Vagina (tissue), 2 donors: ENCODE measurements at places on chromosomes 2 and 18. TPM values are rescaled to one million over a fixed set of nuclear protein-coding genes. Genes with fewer than 3 reads are reported as not detected.

Gene TRMT61B
- 15.0 TPM for total RNA-seq

- DNase-seq: no peak
Observed at GRCh38 chr2:11330457-11331142, 13.8 kb downstream of the ROCK2 start.

Gene CCL20
- not detected for total RNA-seq

Gene VWC2L
- total RNA-seq: not detected

DNA sequence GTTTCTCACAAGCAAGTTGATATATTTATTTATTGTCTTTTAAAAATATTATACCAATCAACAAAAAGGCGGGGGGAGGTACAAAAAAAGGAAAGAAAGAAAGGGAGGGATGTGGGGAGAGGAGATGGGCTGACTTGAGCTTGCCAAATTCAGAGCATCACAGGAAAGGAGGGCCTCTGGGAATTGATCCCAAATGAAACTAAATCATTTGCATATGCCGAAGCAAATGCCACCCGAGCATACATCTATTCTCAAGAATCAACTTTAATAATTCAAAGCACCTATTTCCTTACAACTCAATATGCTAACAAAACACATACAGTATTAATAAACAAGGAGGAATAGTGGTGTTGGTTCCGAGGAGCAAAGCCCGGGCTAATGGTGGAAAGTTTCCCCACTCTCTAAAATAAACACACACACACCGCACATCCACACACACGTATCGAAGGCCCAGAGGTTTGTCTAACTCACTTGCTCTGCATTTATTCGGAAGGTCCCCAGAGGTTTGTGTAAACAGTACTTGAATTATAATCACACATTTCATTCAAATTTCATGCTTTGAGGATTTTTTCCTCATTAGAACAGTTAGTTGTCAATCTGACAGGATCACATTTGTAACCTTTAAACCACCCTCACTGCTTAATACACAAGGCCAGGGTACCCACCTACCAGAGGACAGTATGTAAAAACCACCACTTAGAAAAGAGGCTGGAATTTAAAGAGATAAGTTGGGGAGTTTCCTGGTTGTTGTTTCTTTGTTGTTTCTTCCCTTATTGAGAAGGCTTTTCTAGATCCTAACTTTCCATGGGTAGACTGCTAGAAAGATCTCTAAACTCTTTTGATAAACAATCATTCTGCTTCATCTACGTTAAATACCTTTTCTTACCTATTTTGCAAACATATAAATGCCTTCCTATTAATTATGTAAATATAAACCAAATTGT is 264.7 kb downstream of the TCF4 start:
- DNase-seq: no peak

- no peak for DNase-seq
Observed at GRCh38 chr2:198036029-198036879, 231.9 kb downstream of the PLCL1 start.

GRCh38 chr2:172213116-172213860 is 110.6 kb upstream of the DLX2 start:
- no peak for DNase-seq

- DNase-seq: no peak
Observed at GRCh38 chr2:137939026-137939425, 25.2 kb upstream of the HNMT start.

- no peak for DNase-seq
Observed at GRCh38 chr2:239438368-239438767, 37.5 kb upstream of the HDAC4 start.

GRCh38 chr2:209512971-209513370 is 89.1 kb downstream of the MAP2 start:
- DNase-seq: no peak

Gene INPP5D
- total RNA-seq: 33.4 TPM
